Stimulated activated CD8-positive, alpha-beta memory T cell treated with anti-CD3 and anti-CD28 coated beads, Interleukin-2, amount 100 ng/mL, for 1 hour (primary cell): ENCODE measurements at places on chromosomes 6 and 20.

DNA sequence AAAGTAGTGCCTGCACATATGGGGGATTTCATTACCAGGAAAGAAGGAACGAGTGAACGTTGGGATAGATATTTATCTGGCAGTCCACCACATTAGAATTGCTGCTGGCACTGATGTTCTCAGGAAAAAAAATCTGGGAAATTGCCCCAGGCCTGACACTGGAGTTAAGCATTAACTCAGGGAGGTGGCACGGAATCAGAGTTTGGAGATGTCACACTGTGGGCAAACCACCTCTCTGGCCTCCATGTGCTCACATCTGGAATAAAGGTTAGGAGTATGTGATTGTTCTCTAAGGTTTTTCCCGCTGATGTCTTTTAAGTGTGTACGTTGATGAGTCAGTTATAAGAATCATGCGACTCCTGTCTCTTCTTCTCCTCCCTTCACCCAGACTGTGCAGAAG lies 7.9 kb downstream of the TGM3 start:
- no peak for DNase-seq

DNA sequence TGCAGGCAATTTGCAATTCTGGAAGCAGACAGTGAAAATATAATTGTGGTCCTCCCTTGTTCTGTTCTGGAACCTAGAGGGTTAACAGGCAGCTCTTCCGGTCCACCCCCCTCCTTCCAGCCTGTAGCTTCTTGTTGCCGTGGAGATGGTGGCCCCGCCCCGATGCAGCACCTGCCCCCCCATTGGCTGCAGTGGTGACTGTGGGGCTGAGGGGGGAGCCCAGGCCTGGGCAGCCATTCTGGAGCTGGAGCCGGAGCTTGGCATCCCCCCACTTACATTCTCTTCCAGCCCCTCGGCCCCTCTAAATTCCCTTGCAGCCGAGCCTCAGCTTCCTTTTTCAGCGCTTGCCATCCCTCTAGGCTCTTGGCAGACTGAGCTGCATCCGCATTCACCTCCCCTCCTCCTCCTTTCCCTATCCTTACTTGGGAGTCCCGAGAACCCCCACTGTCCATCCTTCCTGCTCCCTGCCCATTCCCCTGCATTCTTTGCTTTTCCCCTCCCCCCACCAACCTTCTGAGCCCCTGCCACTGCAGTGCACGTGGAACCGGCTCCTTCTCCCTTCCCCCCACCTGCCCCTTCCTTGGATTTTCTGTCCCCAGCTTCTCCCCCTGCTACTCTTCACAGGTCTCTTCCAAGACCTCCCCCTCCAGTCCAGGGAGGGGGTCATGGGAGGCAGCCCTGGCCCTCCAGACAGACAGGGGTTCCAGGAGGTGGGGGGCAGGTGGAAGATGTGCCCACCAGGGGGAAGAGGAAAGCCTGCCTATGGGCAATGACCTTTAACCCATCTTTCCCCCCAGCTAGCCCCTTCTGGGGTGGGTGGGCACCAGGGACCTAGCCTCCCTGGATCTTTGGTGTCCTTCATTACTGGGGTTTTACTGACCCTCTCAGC lies 11.4 kb downstream of the SYNGAP1 start:
- peak; percentile 68 for DNase-seq

GRCh38 chr6:161200610-161201370 lies 73.1 kb downstream of the AGPAT4 start:
- no peak for DNase-seq

DNA sequence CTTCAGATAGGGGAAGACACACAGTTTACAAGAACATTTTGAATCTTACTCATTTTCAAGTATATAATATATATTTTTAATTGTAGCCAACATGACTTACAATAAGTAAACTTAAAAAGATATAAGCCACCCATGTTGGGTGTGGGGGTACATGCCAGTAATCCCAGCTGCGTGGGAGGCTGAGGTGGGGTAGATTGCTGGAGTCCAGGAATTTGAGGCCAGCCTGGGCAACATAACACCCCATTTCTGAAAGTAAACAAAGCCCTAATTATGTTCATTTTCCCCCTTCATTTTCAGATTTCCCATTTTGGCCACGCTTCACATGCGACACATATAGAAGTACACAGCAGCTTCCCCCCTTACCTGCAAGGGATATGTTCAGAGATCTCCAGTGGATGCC lies 30.5 kb downstream of the SERPINB6 start:
- DNase-seq = no peak

- no peak for DNase-seq
Observed at GRCh38 chr6:137911675-137912191, 44.7 kb downstream of the TNFAIP3 start.

- no peak for DNase-seq
Observed at GRCh38 chr6:84414531-84414930, 187.1 kb upstream of the CEP162 start.

GRCh38 chr20:1264727-1265126 lies 1.4 kb upstream of the SNPH start:
- DNase-seq = no peak

GRCh38 chr6:14159090-14159489 lies 41.5 kb downstream of the CD83 start:
- no peak for DNase-seq

GRCh38 chr6:77502981-77503380 lies 39.7 kb upstream of the HTR1B start:
- no peak for DNase-seq

DNA sequence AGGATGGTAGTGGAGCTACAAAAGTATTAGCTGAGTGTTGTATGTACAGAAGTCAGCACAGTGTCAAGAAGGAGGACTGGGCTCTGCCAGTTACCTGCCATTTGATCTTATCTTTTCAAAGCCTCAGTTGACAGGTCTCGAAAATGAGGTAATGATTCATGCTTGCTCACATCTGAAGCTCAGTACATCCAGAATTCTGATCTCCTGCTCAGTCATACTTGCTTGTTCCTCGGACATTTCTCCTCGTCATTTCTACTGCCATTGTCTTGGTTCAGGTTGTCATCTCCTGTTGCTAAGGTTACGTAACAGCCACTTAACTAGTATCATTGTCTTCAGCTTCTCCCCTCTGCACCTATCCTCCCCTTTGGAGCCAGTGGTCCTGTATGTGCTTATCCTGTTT lies 89.5 kb downstream of the SLX4IP start:
- DNase-seq = no peak

GRCh38 chr6:136535017-136535765 lies 15.0 kb downstream of the MAP7 start:
- DNase-seq = no peak

GRCh38 chr6:39203436-39204159 lies 25.7 kb downstream of the KCNK5 start:
- DNase-seq = no peak

- no peak for DNase-seq
Observed at GRCh38 chr6:125151700-125152099, 1.9 kb upstream of the TPD52L1 start.

GRCh38 chr6:43421831-43422230 lies 5.5 kb upstream of the ABCC10 start:
- no peak for DNase-seq

- DNase-seq = no peak
Observed at GRCh38 chr20:32201296-32201976, 6.1 kb downstream of the PLAGL2 start.

DNA sequence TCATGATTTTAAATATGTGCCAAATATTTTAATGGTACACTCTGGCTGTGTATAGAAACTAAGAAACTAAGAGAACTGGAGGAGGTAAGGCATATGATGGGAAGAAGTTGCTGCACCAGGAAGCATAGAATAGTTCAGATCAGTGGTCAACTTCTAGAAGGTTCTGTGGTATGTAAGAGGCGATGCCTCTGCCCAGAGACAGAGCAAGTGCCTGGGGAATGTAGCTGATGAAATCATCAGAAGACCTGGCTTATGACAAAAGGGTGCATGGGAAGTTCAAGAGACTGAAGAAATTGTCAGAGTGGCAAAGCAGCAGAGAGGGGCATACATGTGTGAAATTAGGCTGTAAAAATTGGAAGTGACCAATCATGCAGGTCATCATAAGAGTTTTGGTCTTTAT lies 580.8 kb downstream of the BMP2 start:
- no peak for DNase-seq

DNA sequence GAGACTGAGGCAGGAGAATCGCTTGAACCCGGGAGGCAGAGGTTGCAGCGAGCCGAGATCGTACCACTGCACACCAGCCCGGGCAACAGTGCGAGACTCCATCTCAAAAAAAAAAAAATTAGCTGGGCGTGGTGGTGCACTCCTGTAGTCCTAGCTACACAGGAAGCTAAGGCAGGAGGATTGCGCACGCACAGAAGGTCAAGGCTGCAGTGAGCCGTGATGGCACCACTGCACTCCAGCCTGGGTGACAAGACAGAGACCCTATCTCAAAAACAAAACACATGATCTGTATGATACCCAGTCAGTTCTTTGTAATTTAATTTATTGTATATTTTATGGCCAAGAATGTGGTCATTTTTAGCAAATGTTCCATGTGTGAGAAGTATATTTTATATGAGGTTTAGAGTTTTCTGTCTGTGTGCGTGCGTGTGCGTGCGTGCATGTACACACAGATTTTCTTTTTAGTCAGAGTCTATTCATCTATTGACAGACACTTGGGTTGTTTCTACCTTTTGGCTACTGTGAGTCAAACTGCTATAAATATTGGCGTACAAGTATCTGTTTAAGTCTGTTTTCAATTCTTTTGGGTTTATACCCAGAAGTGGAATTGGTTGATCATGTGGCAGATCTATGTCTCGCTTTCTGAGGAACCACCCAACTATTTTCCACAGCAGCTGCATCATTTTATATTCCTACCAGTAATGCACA lies 22.2 kb upstream of the MYL9 start:
- no peak for DNase-seq

DNA sequence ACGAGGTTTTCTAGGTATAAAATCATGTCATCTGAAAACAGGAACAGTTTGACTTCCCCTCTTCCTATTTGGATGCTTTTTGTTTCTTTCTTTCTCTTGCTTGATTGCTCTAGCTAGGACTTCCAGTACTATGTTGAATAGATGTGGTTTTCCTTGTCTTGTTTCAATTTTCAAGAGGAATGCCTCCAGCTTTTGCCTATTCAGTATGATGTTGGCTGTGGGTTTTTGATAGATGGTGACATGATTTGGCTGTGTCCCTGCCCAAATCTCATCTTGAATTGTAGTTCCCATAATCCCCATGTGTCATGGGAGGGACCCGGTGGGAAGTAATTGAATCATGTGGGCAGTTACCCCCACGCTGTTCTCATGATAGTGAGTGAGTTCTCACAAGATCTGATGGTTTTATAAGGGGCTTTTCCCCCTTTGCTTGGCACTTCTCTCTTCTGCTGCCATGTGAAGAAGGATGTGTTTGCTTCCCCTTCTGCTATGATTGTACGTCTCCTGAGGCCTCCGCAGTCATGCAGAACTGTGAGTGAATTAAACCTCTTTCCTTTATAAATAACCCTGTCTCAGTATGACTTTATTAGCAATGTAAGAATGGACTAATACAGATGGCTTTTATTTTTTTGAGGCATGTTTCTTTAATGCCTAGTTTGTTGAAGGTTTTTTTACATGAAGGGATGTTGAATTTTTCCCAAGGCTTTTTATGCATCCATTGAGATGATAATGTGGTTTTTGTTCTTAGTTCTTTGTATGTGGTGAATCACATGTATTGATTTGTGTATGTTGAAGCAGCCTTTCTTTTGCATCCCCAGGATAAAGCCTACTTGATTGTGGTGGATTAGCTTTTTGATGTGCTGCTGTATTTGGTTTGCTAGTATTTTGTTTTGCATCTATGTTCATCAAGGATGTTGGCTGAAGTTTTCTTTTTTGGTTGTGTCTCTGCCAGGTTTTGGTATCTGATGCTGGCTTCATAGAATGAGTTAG lies 239.1 kb downstream of the THBS2 start:
- no peak for DNase-seq

- DNase-seq = no peak
Observed at GRCh38 chr6:3031857-3032640, 32.4 kb downstream of the NQO2 start.

DNA sequence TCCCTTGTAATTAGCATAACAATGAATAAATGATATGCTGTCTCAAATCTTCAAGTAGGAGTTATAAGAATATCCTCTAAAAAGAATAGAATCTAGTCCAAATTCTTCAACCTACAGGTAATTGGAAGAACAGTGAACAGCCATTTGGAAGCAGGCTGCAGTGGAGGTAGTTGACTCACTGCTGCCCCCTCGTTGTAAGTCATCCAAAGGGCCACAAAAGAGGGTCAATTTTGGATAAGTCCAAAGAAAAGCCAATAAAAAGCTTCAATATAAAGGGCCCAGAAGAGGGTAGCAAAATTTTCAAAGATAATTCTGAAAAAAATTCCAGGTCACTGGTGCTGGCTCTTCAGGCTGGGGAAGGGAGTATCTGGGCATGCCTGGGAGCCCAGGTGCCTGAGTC lies 60.8 kb upstream of the SSTR4 start:
- DNase-seq = no peak

GRCh38 chr20:42864116-42864515 lies 325.6 kb downstream of the PTPRT start:
- no peak for DNase-seq

- DNase-seq = no peak
Observed at GRCh38 chr20:62494537-62494936, 18.7 kb upstream of the GATA5 start.

GRCh38 chr6:1625794-1626435 lies 16.2 kb downstream of the FOXC1 start:
- DNase-seq = no peak

GRCh38 chr20:37393863-37394542 lies 48.1 kb downstream of the SRC start:
- DNase-seq = no peak

GRCh38 chr6:10542213-10542612 lies 21.1 kb downstream of the GCNT2 start:
- DNase-seq = no peak

GRCh38 chr20:46545077-46545826 lies 5.2 kb downstream of the OCSTAMP start:
- no peak for DNase-seq

GRCh38 chr6:154377726-154378125 lies 21.1 kb upstream of the IPCEF1 start:
- DNase-seq = no peak

DNA sequence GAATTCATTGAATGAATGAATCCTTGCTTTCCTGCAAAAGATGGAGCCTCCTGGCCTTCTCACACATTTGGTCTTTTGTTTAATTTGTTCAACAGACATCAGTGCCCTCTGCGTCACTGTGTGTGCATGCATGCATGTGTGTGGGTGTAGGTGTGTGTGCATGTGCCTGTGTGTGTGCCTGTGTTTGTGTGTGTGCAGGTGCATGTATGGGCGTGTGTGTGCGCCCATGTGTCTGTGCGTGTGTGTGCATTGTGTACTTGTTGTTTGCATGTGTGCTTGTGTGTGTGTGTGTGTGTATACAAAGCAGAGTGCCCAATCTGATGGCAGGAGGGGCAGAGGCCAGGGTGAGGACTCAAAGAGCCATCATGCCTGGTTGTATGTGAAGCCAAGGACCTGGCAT lies 36.0 kb downstream of the C20orf203 start:
- no peak for DNase-seq

GRCh38 chr6:63114610-63115211 lies 96.6 kb upstream of the FKBP1C start:
- DNase-seq = no peak

GRCh38 chr6:89793586-89793985 lies 26.0 kb downstream of the MDN1 start:
- DNase-seq = no peak
